ENCODE measurements at places on chromosomes 16 and 17.

GRCh38 chr17:46732754-46733398, 85.6 kb downstream of the WNT3 start:
- DNase-seq = no peak

GRCh38 chr17:81135505-81136278, 29.6 kb upstream of the PVALEF start:
- DNase-seq = no peak

DNA sequence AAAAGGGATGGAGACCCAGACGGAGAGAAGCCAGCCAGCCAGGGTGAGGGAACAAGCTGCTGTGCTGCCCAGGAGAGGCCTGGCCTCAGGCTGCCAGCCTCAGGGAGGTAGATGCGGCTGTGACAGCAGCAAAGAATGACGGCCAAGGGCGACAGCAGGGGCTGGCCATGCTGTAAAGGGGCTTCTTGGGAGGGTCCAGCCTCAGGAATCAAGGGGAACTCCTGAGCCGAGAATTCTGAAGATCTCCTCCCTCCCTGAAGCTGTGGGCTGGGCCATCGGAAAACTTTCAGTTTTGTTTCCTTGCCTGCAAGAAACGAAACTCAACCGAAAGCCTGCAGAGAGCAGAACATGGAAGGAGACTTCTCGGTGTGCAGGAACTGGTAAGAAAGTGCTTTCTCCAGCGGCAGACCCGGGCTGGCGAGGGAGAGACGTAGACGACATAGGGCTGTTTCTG, at the start of gene XAF1:
TSS of gene XAF1 (plus strand) at position 316 of the 454 bp plus-strand sequence. CDS start at position 349, 33 bp downstream.
- DNase-seq = peak; percentile 64

DNA sequence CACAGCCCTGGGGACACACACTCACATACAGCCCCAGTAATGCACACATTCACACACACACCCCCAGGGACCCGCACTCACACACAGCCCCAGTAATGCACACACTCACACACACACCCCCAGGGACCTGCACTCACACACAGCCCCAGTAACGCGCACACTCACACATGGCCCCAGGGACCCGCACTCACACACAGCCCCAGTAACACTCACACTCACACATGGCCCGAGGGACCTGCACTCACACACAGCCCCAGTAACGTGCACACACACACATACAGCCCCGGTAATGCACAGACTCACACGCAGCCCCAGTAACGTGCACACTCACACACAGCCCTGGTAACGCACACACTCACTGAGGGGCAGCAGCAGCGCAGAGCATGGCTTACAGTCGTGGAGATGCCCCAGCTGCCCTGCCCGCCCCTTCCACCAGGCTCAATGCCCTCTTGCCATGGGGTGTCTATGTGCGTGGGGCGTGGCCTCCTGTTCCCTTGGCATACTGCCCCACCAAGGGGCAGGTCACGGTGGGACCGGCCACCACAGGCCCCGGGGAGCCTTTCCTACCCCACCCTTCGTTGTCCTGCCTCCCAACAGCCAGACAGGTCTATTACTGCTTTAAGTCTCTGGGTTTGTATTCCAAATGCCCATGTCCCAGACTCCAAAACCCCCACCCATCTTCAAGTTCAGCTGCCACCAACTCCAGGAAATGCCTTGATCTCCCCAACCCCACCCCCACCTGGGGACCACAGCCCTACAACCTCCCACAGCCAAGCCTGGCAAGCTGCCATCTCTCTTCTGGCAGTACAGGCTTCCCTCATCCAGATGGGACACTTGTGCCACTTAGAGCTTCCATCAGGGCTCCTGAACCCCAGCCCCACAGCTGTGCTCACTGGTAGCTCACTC, 2.7 kb downstream of the CCDC102A start:
- DNase-seq = no peak

GRCh38 chr17:72511874-72512273, 391.1 kb downstream of the SOX9 start:
- DNase-seq = no peak

- no peak for DNase-seq
Measured at GRCh38 chr16:50156590-50156989, 3.5 kb downstream of the TENT4B start.

- no peak for DNase-seq
Measured at GRCh38 chr16:19804538-19805323, 79.9 kb downstream of the GPRC5B start.

DNA sequence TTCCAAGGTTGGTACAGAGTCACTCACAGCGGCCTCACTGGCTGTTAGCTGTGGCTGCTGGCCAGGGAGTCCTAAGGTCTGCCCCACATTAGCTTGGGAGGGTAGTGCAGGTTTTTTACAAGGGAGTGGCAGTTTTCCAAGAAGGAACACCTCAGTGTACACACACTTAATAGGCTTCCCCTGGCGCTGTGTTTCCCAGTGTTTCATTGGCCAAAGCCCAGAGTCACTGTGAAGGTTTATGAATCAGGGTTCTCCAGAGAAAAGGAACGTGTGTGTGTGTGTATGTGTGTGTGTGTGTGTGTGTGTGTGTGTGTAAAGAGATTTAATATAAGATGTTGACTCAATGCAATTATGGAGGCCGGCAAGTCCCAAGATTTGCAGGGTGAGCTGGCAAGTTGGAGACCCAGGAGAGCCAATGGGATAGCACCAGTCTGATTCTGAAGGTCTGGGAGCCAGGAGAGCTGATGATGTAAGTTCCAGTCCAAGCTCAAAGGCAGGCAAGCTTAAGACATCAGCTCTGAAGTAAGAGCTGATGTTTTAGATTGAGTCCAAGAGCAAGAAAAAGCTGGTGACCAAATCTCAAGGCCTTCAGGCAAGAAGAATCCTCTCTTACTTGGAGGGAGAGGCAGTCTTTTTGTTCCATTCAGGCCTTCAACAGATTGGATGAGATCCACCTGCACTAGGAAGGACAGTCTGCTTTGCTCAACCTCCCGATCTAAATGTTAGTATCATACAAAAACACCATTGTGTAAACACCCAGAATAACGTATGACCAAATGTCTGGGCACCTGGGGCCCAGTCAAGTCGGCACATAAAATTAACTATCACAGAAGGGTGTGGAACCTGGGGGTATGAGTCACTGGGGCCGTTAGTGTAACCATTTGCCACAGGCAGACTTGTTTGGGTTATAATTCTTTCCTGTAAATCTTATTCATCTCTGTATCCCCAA, 206.8 kb downstream of the PRKCA start:
- DNase-seq = peak; percentile 91

DNA sequence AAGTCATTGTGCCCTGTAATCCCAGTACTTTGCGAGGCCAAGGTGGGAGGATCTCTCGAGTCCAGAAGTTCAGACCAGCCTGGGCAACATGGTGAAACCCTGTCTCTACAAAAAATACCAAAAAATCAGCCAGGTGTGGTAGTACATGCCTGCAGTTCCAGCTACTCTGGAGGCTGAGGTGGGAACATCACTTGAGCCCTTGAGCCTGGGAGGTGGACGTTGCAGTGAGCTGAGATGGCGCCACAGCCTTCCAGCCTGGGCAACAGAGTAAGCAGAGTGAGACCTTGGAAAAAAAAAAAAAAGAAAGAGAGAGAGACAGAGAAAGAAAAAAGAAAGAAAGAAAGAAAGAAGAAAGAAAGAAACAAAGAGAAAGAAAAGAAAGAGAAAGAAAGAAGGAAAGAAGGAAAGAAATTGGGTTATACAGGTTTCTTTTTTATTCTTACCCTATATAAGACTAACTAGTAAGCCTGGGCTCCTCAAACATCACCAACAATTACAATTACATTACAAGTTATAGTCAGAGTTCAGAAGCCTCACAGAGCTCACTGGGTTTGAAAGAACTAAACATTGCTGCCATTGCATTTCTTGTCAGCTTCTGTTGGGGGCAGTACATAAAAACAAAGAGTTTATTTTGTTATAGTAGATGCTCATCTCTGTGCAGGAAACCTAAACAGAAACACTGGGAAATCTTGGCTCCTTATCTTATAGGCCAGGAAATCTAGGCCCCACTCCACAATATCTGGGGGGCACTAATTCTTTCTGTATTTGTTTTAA, 6.7 kb upstream of the ABCA9 start:
- no peak for DNase-seq
